ENCODE measurements at places on chromosomes 5 and 9.
A peak's percentile ranks its signal among the peaks of the same experiment; 100 is the strongest.

DNA sequence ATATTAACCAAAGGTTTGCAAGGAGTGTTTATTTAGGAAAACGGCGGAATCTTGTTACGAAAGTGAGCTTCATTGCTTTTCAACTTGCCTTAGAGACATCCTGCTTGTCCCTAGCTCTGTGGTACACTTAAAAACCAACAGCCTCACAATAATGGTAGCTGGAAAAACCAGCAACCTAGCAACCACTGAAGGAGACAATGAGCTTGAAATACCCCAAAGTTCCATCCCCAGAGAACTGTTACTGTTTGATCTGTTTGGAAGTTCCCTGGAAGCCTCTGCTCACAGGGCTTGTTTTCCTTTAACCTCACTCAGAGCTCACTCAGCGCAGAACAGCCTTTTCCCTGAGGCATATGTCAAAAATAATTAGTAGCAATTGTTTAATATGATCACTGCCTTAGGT, 43.2 kb downstream of the SH3TC2 start:
- DNase-seq = no peak

DNA sequence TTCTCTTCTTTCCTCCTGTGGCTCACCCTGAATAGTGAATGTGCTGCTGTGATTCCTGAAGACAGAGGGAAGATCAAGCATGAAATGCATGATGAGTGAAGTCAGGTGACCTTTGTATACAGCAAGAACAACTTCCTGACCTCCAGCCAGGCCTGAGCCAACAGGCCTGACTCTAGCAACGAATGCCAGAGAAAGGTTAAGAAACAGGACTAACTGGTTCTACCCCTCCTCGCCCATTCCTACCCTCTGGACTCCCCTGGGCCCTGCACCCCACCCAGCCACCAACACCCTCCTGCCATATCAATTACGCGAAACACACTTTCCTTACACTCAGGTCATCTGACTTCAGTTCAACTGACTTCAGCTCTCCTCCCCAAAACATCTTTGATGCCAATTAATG, 4.9 kb downstream of the SUSD1 start:
- DNase-seq = no peak

DNA sequence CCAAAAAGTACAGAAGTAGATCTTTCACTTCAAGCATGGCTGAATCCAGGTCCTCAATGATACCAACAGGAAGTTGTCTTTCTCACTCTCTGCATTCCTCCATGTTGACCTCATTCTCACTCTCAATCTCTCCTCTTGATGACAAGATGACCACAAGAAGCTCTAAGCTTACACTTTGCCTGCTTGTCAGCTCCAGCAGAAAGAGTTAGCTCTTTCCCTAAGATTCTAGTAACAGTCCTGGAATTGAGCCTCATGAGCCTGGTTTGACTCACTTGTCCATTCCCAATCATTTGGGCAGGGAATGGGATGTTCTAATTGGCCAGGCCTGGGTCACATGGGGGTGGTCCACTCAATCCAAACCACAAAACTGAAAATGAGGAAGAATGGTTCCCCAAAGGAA, 3.3 kb upstream of the CLTA start:
- no peak for DNase-seq

DNA sequence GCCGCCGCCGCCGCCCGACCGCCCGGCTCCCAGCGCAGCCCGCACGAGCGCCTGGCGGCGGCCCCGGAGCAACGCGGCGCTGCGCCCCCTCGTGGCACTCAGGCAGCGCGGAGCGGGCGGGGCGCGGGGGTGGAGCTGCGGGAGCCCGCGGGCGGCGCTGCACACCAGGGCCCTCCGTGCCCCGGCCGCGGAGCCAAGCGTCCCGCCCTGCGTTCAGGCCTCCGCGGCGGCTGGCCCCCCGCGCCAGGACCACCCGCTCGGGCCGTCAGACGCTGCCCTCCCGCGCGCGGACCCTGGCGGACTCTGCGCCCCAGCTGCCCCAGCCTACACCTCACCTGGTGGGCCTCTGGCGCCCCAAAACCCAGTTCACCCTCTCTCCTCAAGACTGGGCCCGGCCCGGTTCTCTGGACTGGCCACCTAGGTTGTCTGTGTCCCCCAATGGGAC, at the start of gene RASGEF1C:
Gene RASGEF1C (minus strand): TSS at position 75 of the 445 bp plus-strand sequence. CDS start 71,159 bp downstream, outside the sequence.
- peak; percentile 7 for DNase-seq

- DNase-seq = no peak
Observed at GRCh38 chr9:35599763-35600604, 5.1 kb upstream of the TESK1 start.

DNA sequence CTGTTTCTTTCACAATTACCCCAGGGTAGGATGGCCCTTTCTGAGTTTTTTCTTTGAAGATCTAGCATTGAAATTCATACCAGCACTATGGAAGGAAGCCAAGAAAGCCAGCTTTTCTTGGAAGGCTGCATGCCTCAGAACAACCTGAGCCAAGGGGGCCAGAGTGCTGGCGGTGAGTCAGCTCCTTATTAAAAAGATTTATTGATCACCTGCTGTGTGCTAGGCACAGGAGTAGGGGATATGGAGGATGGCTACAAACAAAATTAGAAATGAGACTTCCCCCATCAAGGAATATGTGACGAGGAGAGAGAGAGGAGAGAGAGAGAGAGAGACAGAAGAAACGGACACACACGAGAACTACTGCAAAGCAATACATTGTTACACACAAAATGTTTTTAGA, 184.6 kb upstream of the PUM3 start:
- DNase-seq = no peak

GRCh38 chr9:90547896-90548295, 94.7 kb downstream of the DIRAS2 start:
- no peak for DNase-seq

- no peak for DNase-seq
Observed at GRCh38 chr5:51495672-51496071, 112.4 kb downstream of the ISL1 start.

- DNase-seq = no peak
Observed at GRCh38 chr9:109109967-109110328, 9.8 kb downstream of the TMEM245 start.

DNA sequence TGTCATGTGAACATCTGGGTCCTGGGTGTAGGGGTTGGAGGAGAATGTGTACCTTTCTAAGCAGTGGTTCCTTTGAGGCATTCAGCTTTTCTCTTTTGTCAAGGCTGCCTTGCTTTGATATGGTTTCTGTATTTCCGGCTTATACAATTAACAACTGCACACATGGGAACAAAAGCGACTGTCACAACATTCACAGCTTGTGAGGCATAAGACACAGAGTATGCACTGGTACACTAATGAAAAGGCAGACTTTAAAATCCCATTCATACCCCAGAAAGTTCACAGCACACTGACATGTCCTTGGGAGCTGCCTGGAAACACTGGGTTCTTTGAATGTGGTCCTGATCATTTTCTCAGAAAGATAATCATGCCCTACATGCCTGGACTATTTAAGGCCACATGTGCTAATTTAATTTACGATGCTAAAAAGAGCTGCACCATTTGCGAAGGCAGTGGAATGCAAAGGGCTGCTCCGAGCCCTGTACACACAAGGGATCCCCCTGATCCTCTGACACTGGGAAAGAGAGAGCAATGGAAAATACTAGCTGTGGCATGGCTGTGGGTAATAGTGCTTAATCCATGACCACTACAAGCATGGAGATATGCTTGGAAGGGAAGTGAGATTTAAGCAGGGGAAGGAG, 131.8 kb downstream of the EFNA5 start:
- DNase-seq = no peak

DNA sequence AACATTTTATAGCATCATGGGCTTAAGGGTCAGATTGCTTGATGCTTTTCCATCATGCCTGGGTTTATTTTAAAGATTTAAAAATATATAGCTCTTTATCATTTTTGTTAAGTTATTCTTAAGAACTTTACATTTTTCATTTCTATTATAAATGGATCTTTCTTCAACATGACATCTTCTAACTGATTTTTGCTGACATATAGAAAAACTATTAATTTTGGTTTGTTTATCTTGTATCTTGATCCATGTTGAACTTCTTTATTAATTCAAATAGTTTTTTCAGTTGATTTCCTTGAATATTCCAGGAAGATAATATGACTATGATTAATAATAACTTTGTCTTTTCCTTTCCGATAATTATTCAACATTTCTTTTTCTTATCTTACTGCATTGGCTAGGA, 237.9 kb upstream of the CLINT1 start:
- DNase-seq = no peak

DNA sequence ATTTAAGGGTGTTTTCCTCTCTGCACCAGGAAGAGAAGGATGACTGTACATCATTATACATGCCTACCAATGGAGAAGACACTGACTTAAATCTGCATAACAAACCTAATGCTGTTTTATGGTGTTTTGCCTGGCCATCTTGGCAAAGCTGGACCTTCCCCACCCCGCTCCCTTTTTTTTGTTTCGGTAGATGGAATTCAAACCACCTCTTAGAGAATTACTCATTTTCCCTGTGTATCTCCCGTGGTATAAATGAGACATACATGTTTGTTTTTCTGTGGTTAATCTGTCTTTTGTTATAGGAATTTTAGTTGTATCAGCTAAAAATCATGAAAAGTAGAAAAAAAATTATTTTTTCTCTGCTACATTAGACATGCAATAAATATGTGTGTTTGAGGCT, 28.8 kb downstream of the IL12B start:
- no peak for DNase-seq

- DNase-seq = no peak
Observed at GRCh38 chr5:6733411-6734242, 20.4 kb downstream of the TENT4A start.

GRCh38 chr9:114525513-114525912, 20.2 kb upstream of the WHRN start:
- DNase-seq = no peak

GRCh38 chr5:56413546-56413945, 180.4 kb upstream of the ANKRD55 start:
- DNase-seq = no peak

GRCh38 chr5:107456281-107456715, 214.4 kb downstream of the EFNA5 start:
- no peak for DNase-seq

- DNase-seq = no peak
Observed at GRCh38 chr5:133128066-133128465, 76.3 kb downstream of the HSPA4 start.

- no peak for DNase-seq
Observed at GRCh38 chr5:43567967-43568366, 11.1 kb upstream of the PAIP1 start.

GRCh38 chr5:154647114-154647760, 107.9 kb upstream of the LARP1 start:
- no peak for DNase-seq
